ENCODE measurements at places on chromosomes 7 and 10. TPM values are rescaled to one million over a fixed set of nuclear protein-coding genes. Genes with fewer than 3 reads are reported as not detected.

The SLC26A3 gene
- total RNA-seq, result not detected

The CALCR gene
- not detected for total RNA-seq

DNA sequence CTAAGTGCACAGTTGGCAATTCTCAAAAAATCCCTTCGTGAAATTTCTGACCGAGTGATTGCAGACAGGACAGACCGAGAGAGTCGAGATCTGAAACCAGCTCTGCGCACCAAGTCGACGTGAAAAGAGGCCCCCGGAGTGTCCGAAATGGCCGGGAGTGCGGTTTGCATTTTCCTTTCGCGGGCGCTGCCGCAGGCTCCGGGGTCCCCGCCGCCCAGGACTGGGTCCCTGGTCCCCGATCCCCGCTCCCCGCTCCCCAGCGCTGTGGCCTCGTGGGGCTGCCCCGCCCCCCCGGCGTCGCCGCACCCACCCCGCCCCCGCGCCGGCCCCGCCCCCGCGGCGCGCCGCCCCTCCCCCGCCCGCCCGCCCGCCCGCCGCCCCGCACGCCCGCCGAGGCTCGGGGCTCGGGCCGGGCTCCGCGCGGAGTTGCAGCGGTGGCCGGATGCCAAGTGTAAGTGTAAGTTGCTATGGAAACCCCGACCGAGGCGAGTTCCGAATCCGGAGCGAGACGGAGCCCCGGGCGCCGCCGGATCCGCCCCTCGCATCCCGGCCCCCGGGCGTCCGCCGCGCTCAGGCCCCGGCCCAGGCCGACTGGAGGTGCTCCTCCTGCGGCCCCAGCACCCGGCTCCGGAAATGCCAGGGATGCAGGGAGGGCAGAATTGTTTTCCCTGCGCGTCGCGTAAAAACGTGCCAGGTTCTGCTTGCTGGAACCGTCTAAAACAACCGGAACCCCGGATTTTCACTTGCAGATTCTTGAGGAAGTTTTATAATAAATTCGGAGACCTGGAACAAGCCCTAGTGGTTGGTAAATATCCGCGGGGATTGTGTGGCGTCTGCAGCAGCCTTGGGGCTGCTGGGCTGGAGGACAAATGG is 4.6 kb downstream of the BMI1 start:
- peaks cover 56% of the 10 kb centered on the region for H3K27me3 ChIP-seq
- H3K4me3 ChIP-seq, result peak overlapping the region; percentile 80
- H3K4me1 ChIP-seq, result peaks cover 27% of the 10 kb centered on the region
- peaks cover 27% of the 10 kb centered on the region for H3K36me3 ChIP-seq
- H3K27ac ChIP-seq, result peak overlapping the region; percentile 72

GRCh38 chr10:71714592-71714991 is 5.0 kb downstream of the C10orf105 start:
- DNase-seq, result no peak
- peaks cover 50% of the 10 kb centered on the region for H3K4me1 ChIP-seq
- peak overlapping the region; percentile 87 for H3K4me3 ChIP-seq
- peak overlapping the region; percentile 100 for H3K27ac ChIP-seq
- no peaks in the 10 kb centered on the region for H3K36me3 ChIP-seq
- H3K27me3 ChIP-seq, result no peaks in the 10 kb centered on the region

DNA sequence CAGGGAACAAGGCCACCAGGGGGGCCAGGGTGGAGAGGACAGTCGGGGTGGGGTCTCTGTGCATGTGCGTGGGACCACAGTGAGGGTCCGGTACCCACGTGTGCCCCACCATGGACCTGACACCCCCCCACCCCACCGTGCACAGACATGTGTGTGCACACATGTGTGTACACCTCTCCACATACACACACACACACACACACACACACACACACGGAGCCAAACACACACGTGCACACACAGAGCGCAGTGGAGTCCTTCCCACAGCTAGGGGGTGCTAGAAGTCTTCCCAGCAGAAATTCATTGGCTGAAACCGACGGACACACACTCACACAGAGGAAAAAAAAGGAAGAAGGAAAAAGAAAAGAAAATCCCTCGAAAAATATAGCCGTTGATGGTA is 42.8 kb upstream of the GNA12 start:
- no peaks in the 10 kb centered on the region for H3K36me3 ChIP-seq
- H3K27ac ChIP-seq, result no peak overlapping the region
- peaks cover 2% of the 10 kb centered on the region for H3K4me1 ChIP-seq
- peak; percentile 60 for DNase-seq

The KCNMA1 gene
- total RNA-seq, result not detected

DNA sequence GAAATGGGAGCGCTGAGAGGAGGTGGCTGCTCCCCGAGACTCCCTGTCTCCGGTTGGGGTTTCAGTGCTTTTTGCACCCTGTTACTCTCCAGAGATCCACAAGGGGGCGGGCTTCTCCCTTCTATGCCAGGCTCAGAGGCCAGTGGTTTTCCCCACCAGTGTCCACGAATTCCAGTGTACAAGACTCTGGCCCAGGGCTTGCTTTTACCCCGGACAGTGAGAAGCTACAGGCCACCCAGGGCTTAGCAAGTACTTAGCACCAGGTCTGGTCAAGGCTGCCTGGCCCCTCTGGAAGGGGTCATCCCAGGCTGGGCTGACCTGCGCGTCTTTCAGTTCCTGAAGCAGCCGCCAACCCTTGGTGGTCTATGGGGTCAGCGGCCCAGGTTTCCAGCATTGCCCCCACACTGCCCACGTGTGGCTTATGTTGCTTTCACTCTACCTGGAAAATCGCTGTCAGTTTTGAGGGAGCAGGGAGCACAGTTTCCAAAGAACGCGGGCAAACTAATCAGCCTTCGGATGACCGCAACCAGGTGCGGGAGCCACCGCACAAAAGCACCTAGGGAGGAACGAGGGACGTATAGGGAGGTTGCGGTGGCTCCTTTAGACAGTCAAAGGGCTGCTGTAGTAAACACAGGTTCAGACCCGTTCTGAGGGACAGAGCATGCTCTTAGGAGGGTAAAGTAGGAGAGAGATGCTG is 6.8 kb downstream of the CYP26A1 start:
- H3K27ac ChIP-seq, result no peak overlapping the region
- peaks cover 8% of the 10 kb centered on the region for H3K4me1 ChIP-seq
- no peak overlapping the region for H3K4me3 ChIP-seq
- no peak for DNase-seq
- H3K36me3 ChIP-seq, result no peaks in the 10 kb centered on the region

Data from activated naive CD8-positive, alpha-beta T cell treated with anti-CD3 and anti-CD28 coated beads for 36 hours (primary cell).